ENCODE measurements at places on chromosomes 4 and X.

DNA sequence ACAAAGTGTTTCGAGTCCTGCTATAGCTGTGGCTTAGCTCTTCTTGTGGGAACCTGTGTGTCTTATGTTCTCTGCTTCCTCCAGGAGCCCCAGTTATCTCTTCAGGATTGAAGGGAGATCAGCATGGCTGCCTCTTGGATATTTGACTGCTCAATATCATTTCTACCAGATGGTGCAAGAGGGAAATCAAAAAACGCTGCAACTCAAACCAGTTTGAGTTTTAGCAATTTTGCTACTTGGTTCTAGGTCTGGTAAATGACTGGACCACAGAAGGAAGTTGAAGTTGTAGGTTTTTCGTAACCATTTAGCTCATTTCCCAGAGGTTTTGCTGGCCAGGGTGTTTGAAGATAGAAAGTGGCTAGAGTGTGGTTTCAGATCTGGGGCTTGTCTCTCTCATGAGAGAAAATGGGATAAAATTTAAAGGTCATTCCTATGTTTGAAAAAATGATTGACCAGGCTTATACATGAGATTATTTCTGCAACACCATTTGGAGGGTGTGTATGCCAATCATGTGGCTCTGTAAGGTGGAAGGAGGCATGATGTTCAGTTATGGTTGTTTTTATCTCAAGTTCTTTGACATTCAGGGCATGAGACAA lies 210.4 kb downstream of the SPRY1 start:
- no peak for DNase-seq

- no peak for DNase-seq
Observed at GRCh38 chr4:17260166-17260907, 251.6 kb downstream of the QDPR start.

DNA sequence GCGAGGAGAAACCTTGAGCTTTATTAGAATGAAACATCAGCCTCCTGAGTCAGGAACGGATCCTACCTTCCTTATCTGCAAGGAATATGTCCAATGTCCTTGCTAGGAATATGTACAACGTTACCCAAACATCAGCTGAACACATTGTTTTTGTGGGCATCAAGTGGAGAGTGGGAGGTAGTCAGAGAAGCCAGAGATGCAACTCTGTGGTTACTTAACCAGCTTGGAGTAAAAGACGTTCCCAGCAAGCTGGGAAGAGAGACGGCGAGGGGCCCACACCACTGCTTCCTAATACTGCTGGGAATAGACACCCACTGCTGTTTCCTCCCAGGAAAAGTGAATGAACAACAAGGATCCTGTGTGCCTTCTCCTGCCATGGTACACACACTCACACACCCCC lies 74.4 kb upstream of the PLAC1 start:
- no peak for DNase-seq

DNA sequence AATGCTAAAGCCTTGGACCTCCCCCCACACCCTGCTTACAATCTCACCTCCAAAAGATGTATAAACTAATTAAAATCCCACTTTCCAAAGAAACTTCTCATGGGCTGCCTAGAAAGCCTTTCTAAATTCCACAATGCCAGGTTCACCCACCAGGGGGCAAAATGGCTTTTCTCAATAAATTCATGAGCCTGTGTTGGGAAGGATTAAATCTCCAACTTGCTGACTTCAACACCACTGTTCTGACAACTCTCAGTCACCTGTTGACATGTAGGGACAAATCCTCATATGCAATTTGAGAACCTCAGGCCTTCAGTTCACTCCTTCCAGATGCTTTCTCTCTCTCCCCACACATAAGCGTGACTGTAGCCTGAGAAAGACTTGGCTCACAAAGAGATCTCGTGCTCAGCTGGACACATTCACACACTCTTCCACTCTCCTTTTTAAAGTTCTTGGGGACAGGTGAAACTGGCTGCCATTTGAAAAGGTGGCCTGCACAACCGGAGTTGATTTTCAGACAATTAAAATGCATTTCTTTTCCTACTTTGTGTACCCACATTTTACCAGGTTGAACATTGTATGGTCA lies 88.6 kb upstream of the PRPS2 start:
- DNase-seq, result no peak

DNA sequence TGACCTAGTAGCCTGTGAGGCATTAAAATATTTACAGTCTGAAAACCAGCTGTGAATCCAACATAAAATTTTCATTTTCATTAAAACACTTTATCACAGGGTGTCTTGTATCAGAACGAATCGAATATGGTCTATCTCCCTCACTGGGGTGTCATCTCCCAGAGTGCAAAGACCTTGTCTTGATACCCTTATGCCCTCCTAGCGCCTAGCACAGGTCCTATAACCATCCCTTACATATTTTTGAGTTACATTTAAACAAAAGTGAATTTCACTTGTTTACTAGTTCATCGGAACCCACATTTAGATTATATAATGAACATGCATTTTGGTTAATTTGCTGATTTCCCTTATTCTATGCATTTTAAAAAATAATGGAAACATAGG lies 14.0 kb downstream of the DIPK2B start:
- no peak for DNase-seq

- DNase-seq, result no peak
Observed at GRCh38 chr4:164095313-164096110, 601.0 kb downstream of the TMA16 start.

DNA sequence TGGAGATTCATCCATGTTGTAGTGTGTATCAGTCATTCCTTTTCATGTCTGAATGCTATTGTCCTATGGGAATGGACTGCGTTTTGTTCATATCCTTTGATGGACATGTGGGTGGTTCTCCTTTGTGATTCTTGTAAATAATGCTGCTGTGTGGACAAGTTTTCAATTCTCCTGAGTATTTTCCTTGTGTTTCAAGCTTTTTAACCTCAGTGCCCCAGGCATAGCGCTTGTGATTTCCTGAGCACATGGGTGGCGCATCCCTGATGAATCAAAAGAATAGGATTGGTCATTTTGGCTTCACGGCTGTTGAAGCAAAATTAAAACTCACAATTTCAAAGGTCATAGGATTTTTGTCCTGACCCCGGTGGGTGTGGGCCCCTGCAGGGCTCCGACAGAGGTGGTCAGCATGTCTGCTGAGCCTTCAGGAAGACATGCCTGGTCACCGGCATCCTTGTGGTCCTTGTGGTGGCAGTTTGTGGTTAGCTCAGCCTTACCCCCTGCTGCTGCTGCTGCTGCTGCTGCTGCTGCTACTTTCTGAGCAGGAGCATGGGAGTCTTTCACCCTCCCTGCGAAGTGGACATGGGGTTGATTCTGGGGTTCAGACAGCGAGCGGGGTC lies 30.0 kb downstream of the SHROOM2 start:
- no peak for DNase-seq

DNA sequence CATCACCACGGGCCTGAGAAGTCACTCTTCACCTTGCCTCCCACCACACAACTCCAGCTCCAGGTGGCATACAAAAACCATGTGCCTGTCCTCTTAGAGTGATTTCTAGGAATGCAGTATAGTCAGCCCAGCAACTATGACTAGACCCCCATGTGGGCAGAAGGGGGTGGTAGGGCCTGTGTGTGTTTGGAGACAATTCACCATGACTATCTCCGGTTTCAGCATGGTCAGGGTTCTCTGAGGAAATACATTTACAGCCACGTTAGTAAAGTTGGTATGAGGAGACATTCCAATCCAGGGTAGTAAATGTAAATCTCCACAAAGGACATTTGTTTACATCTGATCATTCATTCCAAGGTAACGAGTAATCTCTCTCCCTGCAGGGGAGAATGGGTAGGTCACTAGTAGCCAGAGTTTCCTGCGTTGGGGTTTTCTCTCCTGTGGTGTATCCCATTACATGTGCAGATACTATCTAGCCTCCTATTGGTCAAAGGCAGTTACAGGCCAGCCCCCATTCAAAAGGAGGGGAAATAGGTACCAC lies 4.2 kb upstream of the MTMR1 start:
- DNase-seq, result no peak

DNA sequence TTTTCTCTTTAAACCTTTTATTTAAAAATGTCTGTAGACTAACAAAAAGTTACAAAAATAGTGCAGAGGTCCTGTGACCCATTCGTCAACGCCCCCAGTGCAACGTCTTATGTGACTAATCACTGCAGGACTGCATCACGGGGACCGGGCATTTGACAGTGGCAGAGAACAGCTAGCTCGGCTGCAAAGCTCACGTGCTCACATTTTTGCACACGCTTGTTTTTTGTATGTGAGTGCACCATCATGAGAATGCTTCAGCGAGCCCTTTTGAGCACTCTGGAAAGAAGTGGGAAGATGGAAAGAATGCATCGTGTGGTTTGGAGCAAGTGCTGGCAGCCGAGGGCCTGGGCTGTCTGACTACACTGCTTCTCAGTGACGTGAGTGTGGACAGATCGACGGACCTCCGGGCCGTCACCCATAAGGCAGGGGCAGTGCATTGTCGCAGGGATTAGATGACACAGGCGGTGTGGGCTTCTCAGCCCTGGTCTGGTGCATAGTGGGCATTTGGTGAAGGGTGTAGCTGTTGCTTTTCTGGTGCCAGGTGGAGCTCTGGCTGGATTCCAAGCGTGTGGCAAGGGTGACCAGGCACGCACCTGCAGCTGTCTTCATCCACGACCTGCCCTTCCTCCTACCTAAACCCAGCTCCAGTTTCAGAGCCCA lies 17.7 kb downstream of the SPON2 start:
- DNase-seq, result no peak

- DNase-seq, result no peak
Observed at GRCh38 chr4:139900964-139901376, 235.4 kb downstream of the MGST2 start.

DNA sequence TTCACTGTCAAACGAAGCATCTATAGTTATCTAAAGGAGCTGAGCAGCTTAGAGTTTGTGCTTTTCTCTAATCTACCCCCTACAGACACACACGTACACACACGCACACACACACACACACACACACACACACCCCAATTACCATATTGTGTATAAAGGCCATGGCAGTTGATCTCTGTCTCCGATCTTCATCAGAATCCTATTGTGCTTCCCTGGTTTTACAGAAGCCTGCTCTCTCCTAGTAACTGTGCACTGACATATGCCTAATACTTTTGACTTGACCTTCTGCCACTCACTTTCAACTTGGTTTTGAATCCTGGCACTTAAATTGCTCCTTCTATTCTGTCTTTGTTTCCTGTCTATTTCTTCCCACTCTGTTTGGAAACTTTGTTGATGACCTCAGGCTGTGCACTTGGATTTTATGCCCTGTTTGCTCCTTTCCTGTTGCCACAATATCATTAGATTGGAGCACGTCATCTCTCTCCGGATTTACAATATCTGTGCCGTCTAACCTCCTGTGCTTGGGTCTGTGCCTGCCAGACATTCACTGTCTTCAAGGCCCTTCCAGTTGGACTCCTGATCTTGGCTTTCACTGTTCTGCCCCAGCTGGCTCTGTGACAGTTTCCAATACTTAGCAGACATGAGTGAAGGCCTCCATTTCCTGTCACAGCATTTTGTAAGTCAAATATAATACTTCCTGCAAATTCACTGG lies 928.1 kb downstream of the FAT4 start:
- no peak for DNase-seq

GRCh38 chrX:10900585-10901289 lies 210.4 kb upstream of the HCCS start:
- no peak for DNase-seq

DNA sequence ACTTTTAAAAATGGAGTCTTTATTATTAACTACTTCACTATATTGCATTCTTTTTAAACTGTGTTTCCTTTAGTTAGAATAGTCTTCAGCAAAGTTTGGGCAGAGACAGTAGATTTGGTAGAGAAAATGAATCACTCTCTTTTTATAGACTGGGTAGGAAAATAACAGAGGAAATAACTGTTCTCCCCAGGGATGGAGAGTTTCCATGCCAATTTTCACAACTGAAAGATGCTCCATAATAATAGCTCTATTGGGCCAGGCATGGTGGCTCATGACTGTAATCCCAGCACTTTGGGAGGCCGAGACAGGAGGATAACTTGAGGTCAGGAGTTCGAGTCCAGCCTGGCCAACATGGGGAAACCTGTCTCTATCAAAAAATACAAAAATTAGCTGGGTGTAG lies 13.1 kb downstream of the HSD17B13 start:
- no peak for DNase-seq

DNA sequence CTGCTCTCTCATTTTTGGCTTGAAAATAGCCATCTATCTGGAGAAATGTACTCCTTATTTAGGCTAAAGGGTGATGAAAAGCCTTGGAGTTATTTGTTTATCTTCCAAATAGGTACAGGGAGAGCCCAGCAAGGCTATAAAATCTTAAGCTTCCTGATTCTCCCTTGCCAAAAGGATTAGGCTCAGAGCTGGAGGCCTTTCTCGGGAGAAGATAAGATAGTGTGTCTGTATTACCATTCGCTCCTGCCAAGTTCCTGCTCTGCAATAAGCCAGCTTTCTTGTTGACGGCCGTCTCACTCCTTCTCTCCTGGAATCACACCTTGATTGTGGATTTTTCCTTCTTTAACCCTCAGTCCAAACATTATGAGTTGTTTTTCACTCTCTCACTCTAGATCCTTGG lies 171.8 kb upstream of the TTC29 start:
- no peak for DNase-seq

- no peak for DNase-seq
Observed at GRCh38 chr4:98688411-98689290, 30.2 kb upstream of the TSPAN5 start.

- no peak for DNase-seq
Observed at GRCh38 chr4:139535871-139536234, 20.2 kb downstream of the SETD7 start.

- DNase-seq, result no peak
Observed at GRCh38 chr4:86670756-86671155, 76.6 kb downstream of the PTPN13 start.

DNA sequence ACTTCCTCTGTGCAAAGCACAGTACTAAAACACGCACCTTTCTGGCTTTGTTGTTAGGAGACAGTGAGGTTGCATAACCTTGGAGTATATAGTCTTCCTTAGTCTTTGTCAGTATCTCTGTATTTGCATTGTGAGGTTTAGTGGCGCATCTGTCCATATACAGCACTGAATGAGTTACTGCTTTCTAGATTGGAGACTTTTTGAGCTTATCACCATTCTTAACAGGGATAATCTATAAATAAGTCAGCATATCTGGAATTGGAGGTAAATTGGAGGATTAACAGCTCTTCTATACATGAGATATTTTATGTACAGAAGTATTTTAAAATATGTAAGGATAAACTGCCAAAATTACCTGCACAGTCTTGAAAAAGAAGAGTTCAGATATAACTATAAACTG lies 4.3 kb downstream of the FHDC1 start:
- DNase-seq, result no peak

DNA sequence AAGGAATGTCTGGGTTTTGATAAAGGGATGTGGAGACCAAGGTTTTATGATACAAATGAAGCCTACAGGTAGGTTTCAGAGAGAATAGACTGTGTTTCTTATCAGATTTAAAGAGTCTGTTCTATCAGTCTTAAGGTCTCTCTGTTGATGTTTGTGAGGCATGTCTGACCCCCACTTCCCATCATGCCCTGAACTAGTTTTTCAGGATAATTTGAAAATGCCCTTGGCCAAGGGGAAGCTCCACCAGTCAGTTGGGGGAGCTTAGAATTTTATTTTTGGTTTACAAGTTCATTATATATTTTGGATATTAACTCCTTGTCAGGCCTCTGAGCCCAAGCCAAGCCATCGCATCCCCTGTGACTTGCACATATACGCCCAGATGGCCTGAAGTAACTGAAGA lies 18.6 kb downstream of the C4orf51 start:
- no peak for DNase-seq

- no peak for DNase-seq
Observed at GRCh38 chr4:112361181-112361791, 64.1 kb downstream of the ALPK1 start.

All from omental fat pad (tissue), 4 donors.